ENCODE measurements at places on chromosomes 11 and 22.

GRCh38 chr11:106821291-106821690 is 197.0 kb downstream of the GUCY1A2 start:
- DNase-seq, result no peak

GRCh38 chr22:25083807-25084200 is 115.9 kb upstream of the CRYBB3 start:
- DNase-seq, result no peak

GRCh38 chr11:60059521-60060240 is 3.2 kb downstream of the MS4A3 start:
- no peak for DNase-seq

DNA sequence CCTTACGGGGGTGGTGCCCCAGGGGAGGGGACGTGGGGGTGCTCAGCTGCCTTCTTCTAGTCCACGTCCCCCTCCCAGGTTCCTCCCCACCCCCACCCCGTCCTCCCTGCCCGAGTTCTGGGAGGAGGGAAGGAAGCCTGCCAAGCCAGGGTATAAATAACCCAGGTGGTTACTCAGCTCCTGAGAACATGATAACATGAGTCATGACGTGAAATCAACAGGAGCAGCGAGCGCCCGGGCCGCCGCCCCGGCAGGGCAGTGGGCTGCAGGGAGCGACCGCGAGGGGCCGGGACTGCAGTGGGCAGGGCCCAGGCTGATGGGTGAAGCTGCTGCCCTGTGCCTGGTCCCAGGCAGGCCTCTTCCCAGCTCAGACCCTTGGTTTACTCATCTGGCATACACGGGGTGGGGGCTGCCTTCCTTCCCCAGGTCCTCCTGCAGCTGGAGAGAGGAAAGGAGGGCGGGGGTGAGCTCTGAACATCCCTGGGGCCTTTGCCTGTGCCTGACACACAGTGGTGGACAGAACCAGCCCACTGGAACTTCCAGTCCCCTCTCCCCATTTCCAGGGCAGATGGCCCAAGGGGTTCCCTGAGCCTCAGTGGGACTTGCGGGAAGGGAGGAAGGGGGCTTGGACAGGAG is 8.8 kb upstream of the PDGFB start:
- DNase-seq, result peak; percentile 73

DNA sequence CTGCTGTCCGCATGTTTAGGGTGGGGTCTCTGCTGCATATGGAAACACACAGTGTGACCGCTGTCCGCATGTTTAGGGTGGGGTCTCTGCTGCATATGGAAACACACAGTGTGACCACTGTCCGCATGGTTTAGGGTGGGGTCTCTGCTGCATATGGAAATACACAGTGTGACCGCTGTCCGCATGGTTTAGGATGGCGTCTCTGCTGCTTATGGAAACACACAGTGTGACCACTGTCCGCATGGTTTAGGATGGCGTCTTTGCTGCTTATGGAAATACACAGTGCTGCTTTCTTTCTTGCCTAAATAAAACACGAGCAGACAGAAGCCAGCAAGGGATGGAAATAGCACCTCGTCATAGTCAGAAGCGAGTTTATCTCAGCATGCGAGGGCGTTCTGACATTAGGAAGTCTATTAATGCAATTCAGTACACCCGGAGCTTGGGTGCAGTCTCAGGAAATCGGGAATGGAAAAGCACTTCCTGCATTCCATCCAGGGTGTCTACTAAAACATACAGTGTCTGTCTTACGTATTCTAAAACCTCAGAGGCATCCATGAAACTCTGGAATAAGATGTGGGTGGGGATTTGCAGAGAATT is 32.6 kb upstream of the TOLLIP start:
- DNase-seq, result no peak

DNA sequence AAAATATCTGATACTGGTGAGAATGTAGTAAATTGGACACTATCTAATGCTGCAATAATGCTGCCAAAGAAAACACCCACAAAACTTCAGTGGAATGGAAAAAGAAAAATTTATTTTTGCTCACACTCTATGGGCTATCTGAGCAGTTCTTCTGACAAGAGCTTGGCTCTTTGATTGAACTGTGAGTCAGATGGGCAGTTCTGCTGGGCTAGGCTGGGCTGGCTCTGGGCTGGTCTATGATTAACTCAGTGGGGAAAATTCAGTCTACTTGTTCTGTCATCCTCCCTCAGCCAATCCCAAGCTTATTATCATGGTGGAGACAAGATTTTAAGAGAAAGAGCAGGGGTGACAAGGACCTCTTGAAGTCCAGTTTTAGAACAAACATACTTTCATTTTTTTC is 1404.8 kb downstream of the LRRC4C start:
- DNase-seq, result no peak

DNA sequence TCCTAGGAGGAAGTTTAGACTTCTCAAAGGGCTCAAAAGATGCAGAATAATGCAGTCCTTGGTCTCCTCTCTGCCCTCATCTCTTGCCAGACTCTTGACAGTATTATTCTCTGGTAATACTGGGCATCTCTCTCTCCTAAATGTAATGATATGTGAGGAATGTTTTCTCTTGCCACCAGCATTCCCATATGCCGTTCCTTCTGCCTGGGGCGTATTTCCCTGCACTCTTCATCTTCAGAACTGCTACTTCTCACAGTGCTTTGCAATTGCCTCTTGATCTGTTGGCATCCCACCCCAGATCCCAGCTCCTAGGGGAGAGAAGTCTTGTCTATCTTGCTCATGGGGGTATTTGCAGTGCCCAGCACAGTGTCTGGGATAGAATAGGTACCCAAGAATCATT is 107.4 kb downstream of the RASSF10 start:
- no peak for DNase-seq

DNA sequence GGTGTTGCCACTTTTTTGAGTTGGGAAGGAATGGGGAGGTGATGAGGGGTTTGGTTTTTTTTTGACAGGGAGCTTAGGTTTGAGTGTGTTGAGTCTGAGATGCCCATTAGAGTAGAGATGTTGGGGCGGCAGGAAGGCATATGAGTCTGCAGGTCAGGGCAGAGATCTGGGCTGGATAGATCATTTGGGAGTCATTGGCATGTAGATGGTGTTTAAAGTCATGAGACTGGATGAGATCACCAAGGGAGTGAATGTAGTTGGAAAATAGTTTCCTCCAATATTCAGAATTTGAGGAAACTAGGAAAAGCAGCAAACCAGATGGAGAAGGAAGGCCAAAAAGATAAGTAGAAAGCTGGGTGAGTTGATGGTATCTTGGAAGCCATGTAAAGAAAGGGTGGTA is 2.1 kb upstream of the ANAPC15 start:
- DNase-seq, result no peak

GRCh38 chr11:102791271-102792036 is 6.5 kb downstream of the MMP1 start:
- no peak for DNase-seq

GRCh38 chr22:46289244-46289891 is 7.3 kb upstream of the GTSE1 start:
- DNase-seq, result no peak

DNA sequence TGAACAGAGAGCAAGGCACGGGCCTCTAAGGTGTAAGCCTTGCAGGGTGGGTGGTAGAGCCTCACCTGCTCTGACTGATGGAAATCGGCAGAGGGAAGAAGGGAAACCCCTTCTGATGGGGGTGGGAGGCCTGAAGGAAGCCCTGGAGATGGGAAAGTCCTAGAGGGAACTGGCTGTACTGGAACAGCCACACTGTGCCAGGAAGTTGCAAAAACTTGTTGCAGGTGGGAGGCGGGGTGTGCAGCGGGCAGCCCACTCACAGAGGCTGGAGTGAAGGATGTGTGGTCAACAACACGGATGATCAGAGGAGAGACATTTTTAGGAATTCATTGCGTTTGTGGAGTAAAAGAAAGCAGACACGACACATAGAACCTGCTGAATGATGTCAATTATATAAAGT is 91.3 kb downstream of the ZC3H12C start:
- no peak for DNase-seq
